ENCODE measurements at places on chromosomes 13 and 19.
A peak's percentile ranks its signal among the peaks of the same experiment; 100 is the strongest.

DNA sequence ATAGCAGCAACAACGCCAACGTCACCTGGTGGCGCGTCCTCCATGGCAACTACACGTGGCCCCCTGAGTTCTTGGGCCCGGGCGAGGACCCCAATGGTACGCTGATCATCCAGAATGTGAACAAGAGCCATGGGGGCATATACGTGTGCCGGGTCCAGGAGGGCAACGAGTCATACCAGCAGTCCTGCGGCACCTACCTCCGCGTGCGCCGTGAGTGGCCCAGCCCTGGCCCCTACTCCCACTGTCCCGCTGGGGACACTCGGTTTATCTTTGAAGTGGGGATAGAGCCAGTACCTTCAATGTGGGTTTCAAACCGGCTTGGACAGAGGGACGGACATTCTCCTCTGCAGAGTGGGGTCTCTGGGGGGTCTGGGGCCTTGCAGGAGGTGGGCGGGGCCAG is 2.0 kb downstream of the CD79A start:
- no peak for DNase-seq

GRCh38 chr19:1663852-1664251 is 11.4 kb upstream of the TCF3 start:
- peak; percentile 7 for DNase-seq

- DNase-seq = peak; percentile 80
These were observed at the start of gene SELENOV for GRCh38 chr19:39514840-39515550. SELENOV (plus strand) TSS chr19:39515139; CDS start chr19:39515213, 74 bp downstream.

GRCh38 chr19:15259907-15260306 is 27.7 kb upstream of the EPHX3 start:
- DNase-seq = no peak

- no peak for DNase-seq
These were observed 20.1 kb upstream of the DOCK9 start for GRCh38 chr13:98997738-98998641.

DNA sequence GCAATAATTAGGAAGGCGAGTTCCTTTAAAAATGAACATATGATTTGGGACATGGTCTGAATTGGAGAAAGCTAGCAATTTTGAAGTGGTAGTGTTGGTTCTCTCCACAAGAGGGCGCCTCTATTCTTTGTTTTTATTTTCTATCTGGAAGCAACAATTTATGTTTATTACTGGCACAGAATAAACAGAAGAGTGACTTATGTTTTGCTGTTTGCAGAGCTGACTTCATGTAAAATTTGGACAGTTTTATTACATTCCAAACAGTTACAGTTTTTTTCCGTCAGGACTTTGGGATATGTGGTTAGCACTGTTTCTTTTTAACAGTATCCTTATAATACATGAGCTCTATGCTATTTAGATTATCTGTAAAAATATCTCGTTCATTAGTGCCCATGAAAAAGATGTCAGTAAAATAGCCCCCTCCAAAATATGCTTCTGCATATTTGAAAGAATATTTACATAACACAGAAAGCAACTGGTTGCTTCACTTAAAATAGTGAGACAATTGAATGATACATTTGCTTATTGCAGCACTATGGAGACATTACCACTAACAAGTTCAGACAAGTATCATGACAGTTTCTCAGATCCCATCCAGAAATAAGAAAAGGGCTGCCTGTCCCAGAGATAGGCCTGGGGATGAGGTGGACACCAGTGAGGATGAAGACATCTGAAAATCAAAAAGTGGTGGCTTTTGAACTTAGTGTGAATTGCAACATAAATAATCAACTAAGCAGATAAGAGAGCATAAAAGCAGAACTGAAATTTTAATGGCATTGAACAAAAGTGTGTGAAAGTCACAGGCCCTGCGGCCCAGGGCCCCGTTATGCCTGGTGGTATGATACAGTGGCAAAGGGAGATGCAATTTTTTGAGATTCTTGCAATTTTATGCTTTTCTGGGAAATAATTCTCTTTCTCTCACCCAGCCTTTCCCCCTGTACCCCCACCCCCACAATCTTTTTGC is 32.3 kb upstream of the FGF9 start:
- DNase-seq = no peak

GRCh38 chr13:75995966-75996365 is 359.8 kb downstream of the LMO7 start:
- no peak for DNase-seq

DNA sequence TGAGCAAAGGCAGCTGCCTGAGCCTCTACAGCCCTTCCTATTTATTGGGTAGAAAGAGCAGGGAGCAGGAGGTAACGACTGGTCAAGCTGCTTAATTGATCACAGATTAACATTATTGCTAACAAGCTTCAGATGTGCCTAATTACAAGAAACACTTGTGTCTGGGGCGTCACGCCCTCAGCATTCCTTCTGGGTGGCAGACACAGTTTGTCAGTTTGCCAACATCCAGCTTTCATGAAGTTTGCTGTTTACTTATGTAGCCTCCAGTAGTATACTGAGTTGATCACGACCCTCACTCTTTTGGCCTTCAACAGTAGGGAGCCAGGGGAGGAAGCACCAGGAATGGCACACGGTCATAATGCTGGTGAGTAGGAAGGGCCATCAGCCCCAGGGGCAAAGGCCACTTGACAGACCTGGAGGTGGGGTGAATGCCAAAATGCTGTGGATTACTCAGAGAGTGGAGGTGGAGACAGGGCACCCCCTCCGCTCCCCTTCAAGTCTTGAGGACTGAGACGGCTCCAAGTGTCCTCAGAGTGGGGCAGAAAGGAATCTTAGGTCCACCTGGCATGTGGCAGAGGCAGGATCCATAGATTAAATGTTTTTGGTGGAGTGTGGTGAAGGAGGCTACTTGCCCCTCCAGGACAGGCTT is 34.9 kb upstream of the PSPC1 start:
- no peak for DNase-seq

- no peak for DNase-seq
These were observed 75.7 kb upstream of the SGCG start for GRCh38 chr13:23105051-23105450.

GRCh38 chr13:97621631-97622030 is 187.7 kb downstream of the RAP2A start:
- DNase-seq = peak; percentile 56

- no peak for DNase-seq
These were observed 25.5 kb downstream of the FOXO1 start for GRCh38 chr13:40640845-40641458.

- no peak for DNase-seq
These were observed 1.2 kb upstream of the CHMP2A start for GRCh38 chr19:58555920-58556621.

- DNase-seq = no peak
These were observed 22.4 kb downstream of the ZNF71 start for GRCh38 chr19:56617531-56617930.

DNA sequence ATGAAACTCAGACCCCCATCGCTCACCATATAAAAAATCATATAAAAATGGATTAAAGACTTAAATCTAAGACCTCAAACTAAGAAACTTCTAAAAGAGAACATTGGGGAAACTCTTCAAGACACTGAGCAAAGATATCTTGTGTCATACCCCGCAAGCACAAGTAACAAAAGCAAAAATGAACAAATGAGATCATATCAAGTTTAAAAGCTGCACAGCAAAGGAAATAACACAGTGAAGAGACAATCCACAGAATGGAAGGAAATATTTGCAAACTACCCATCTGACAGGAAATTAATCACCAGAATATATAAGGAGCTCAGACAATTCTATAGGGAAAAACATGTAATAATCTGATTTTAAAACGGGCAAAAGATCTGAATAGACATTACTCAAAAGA is 808.3 kb downstream of the LIG4 start:
- DNase-seq = no peak

DNA sequence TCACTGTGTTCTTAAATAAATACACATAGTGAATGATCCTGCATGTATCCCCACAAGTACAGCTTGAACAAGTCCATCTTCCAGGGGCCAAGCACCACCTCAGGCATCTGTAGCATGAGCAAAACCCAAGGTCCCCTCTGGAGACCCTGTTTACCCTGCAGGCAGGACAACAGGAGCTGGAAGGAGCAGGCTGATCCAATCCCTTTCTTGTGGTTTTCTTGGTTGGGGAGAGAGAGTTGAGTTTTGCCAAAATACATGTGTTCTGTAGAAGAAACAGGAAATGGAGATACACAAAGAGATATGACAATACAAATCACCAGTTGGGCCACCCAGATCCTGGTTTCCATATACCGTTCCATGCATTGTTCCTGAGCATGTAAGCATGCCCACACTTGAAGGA is 92.8 kb downstream of the SHISA2 start:
- no peak for DNase-seq

DNA sequence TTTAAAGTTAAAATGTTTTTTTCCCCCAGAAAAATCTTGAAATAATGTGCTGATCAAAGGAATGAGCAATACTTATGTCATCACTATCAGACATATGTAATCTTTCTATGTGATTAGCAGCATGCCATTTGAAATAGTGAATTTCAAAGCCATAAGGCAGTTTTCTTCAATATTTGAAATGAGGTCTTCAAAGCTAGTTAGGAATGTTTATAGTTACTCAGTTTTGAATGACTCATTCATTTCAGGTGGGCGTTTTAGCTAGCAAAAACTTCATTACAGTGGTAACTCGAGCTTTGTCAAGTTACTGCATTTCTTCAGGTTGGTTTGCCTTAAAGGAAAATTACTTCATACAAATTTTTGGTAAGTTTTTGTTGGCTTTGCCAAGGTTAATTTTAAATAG is 102.1 kb downstream of the ATP8A2 start:
- DNase-seq = no peak

DNA sequence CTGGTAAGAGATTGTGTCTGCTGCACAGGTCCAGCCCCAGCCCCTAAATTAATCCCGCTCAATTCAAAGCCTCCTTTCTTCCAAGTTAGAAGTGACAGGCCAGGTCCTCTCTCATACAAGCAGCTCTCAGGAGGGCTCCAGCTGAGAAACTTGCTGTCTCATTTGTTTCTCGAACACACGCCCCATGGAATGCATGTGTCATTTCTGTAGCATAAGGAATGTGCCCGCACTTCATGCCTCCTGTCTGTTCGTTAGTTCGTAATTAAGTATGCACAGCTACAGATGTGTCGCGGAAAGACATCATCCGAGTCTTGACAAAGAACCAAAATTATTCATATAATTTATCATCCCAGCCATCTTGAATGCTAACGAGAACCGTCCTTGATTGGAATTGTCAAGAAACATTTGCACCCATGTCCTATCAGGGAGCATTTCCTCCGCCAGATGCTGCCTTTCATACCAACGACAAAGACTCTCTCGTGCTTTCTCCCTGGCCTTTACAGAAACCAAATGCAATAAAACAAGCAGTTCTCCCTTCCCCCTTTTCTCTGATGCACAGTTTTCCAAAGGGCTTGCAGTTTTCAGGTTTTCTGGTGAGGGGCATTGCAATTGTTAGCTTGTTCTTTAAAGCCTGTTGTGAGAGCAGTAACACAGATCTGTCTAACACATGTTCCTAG is 133.5 kb downstream of the UQCRFS1 start:
- DNase-seq = no peak

GRCh38 chr13:102399791-102400674 is 1.8 kb downstream of the FGF14 start:
- DNase-seq = peak; percentile 65

GRCh38 chr13:41268764-41269163 is 5.4 kb upstream of the MTRF1 start:
- DNase-seq = no peak

DNA sequence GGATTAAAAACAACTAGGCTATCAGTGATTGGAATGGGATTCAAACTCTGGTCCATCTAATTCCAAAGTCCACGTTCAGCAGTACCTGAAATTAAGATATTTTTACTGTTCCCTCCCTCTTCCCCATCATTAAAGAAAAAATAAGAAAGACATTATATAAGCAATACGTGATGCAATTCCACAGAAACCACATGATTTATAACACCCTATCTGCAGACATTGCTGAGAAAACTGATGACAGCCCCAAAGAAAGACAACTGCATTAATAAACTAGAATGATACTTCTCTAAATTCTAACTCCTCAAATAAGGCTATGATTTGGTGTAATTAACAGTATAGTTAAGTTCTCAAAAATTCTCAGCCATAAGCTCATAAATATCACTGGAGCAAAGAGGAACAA is 19.1 kb downstream of the LNX2 start:
- DNase-seq = no peak

DNA sequence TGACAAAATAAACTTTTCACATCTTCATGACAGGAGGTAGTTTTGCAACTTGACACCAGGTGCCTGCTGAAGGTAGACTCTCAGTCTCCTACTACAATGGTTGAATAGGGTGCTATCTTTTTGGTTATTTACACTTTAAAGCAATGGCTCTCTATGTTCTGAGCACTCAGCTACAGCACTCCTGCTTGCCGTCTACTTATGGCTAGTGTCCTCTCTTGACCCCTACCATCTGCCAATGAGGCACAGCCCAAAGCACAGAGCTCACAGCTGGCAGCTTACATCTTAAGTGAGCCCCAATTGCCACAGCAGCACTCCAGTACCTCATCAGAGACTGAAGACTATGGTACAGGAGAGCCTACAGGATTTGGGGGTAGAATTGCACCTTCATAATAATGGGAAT is 11.4 kb downstream of the ZNF708 start:
- no peak for DNase-seq

DNA sequence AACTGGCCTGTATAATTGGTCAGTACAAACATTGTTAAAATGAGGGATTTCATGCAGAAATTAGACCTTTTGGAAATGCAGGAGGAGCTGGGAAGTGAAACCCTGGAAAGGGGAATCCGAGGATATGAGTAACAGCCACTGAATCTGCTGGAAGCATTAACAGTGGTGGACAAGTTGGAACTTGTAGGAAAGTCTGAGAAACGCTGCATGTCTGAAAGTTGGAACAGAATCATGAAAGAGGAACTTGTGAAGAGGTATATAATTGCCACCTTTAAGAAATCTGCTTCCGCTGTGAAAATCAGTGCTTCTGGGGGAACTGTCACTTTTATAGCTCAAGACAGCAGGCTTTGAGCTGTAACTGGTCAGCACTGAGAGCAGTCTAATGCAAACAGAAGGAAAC is 716.5 kb upstream of the PRR20A start:
- DNase-seq = no peak

GRCh38 chr13:76440568-76440967 is 445.6 kb downstream of the KCTD12 start:
- DNase-seq = no peak

DNA sequence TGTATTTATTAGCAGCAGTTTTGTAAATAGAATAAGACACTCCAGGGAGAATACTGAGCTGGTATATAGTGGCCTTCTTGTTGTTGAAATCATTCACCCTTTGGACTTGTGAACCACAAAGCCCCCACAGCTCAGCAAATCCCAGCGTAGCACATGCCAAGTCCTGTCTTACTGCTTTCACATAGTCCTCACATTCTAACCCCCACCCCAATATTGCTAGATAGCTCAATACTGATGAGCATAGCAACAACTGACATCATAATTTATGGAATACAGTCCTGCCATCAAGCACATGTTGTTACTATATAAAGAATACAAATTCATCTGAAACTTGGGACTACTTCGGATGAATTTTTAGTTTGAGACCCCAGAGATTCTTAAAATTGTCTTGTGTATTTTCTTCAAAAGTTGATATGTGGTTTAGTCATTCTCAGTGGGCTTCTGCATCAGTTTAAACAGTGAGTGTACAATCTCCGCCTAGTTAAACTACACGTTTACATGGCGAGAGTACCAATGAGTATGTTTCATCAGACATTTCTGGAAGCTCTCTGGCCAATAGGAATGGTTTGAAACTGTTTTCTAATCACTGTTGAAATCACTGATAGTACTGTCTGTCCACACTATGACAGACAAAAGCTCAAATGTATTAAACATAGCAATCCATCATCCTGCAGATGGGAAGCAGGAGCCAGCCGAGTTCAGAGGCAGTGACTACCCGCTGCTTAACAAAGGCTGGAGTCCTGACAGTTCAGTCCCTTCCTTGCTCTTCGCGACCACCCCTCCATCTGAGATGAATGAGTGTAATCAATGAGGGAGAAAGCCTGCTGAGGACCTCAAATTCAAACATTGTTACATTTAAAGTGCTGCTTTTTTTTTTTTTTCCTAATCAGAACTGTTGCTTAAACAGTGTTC is 15.2 kb downstream of the DACH1 start:
- peak; percentile 23 for DNase-seq
